ENCODE measurements at places on chromosomes 6 and 20.

DNA sequence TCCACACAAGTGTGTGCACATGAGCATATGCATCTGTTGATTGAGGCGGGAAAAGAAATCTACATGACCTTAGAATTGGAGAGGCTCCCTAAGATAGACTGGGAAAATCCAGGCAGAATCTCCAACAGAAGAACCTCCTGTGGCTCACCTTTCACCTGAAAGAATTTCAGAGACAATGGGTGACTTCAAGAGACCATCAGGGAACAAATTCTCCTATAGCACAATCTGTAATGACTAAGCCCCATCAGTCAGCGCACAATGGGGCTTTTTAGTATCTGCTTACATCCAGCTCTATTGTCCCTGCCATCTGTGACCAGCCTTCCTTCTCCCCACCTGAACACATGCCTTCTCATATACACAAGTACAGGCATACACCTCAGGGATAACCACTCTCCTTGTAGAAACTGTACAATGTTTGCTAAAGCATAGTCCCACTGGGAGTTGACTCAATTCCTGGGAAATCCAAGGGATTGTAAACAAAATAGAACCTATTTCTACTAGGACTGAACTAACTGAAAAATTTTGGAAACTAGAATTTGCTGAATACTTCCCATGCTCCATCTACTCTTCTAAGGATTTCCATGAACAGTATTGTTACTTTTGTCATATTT, 150.8 kb upstream of the STXBP5 start:
- DNase-seq, result no peak

GRCh38 chr6:53377793-53378192, 29.0 kb upstream of the ELOVL5 start:
- DNase-seq, result no peak

DNA sequence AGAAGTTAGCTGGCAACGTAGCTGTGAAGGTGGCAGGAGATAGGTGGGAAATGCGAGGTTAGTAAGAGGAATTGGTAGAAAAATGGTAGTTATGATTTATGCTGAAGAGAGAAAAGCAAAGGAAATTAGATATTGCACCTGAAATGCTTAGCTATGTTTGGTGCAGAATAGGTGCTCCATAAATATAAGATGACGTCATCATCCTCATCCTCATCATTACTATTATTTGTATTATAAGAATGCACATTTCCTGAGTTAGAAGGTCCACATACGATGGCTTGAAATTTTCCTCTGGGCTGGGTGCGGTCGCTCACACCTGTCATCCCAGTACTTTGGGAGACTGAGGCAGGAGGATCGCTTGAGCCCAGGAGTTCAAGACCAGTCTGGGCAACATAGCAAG, 39.5 kb upstream of the ANGPT4 start:
- DNase-seq, result no peak

DNA sequence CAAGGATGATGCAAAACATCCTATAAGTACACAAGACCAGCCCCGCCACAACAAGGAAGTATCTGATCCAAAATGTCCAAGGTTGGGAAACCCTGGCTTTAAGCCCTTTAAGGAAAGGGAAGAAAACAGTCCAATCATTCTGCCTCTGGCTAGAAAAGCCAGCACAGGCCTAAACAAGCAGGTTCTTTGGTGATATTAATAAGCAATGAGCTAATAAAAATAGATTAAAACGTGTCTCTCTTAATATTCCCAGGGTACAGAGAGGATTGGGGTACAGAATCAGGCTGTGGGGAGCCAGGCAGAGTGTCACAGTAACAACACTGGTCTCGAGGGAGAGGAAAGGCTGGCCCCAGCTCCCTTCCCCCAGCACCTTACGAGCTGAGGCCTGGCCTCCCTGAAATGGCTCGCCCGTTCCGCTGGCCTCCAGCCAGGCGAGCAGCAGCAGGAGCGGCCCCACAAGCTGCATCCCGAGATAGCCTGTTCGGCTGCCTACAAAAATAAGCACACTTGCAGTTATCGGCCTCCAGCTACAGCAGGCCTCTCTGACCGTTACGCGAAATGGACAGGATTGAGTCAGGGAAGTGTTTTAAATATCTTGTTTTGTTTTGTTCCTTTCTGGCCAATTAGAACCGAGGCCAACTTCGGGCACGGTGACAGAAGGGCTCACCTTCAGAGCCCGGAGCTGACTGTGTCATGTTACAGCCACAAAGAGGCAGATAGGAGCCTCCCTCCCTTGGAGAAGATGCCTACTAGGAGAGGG, 4.0 kb upstream of the ZMYND8 start:
- DNase-seq, result peak; percentile 98

DNA sequence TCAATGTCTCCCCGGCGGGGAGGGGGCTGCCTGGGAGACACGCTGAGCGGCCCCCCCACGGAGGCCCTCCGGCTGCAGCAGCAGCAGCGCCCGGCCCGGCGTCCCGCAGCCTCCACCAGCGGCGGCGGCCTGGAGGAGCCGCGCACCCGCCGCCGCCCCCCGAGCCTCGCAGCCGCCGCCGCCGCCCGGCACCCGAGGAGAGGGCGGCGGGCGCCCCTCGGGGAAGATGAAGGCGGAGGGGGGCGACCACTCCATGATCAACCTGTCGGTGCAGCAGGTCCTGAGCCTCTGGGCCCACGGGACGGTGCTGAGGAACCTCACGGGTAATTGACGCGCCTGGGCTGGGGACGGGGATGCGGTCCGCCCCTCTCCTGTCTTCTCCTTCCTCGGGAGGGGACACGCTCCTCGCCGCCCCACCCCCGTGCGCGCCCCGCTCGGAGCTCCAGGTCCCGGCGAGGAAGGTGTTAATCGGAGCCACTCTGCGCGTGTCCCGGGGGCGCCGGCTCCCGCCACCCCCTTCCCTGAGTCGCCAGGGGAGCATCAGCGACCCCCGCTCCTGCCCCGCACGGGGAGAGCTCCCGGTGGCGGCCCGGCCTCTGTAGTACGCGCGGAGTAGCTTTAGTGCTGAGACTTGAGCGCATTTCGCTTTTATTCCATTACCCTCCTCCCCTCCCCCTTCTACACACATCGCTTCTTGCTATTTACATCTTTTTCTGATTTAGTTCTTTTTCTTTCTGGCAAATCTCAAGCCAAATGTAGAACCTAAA, 686 bp downstream of the TMEM170B start:
- DNase-seq, result no peak

DNA sequence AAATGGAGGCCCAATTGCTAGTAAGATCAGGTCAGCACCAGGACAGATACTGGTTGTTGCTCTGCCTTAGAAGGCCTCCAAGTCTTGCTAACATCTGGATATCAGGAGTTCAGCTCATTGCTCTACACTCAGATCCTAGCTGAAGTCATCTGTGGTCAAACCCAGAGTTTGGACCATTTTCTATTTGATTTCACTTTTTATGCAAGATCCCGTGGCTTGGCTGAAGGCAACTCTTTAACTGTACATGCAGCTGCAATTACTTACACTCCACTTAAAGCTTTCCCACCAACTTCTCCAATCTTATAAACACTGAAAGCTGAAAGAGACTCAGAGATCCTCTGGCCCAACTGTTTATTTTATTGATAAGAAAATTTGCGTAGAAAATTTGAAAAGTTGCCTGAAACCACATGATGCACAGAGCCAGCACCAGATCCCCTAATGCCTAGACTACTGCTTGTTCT, 2.7 kb downstream of the SLC17A2 start:
- no peak for DNase-seq

- DNase-seq, result no peak
These were observed 22.1 kb upstream of the ZNF318 start for GRCh38 chr6:43391440-43392031.

GRCh38 chr6:166540631-166541331, 45.7 kb downstream of the RAMACL start:
- no peak for DNase-seq

DNA sequence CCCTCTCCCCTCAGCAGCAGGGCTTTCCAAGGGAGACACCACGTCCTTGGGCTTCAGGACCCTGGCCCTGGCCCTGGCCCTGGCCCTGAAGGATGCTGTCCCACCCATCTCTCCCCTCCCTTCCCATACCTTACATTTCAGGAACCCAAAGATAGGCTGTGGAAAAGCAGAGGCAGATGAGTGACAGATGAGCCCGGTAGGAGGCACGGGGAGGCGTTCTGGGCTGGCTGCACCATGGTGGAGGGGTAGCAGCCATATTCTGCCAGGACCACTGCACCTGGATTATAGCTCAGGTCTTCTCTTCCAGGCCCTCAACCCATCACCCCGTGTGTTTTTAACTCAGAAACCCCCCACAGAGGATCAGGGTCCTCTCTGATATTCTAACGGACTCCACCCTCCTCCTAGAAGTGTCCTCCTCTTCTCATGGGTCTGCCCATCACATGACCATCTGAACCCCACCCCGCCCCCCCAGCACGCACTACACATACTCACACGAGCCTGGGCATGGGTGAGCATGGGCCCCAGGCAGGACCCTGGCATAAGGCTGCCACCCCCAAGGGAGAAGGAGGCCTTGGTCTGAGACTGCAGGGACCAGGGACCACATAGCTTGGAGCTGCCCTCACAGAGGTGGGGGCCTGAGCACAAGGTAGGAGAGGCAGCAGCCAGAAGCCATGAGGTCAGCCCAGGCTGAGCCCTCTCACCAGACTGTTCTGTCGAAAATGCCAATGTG, 220.8 kb upstream of the CDH4 start:
- DNase-seq, result no peak

DNA sequence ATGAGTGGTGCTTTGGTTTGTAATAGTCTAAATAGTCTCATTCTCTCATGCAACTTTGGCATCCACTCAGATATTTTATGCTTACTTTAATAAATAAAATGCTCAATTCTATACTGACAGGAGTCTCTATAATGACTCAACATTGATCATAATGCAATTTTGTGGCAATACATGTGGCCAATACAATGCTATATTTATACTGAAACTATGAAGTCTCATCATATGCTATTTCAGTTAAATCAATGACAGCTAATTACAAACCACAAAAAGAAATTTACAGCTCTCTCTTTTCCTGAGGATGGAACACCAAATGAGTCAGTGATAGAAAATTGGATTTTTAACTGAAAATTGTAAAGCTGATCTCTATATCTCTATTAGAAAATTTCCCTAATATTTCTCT, 77.1 kb downstream of the WASF1 start:
- DNase-seq, result no peak

DNA sequence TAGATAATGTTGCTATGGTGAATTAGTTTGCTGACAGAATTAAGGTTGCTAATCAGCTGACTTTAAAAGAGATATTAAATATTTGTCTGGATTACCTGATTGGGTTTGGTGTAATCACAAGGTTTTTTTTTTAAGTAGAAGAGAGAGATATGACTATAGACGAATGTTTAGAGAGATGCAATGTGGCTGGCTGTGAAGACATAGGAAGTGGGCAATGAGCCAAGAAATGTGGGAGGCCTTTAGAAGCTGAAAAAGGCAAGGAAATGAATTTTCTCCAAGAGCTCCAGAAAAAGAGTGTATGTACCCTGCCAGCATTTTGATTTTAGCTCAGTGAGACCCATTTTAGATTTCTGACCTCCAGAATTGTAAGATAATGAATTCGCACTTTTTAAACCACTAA, 598.3 kb downstream of the PKHD1 start:
- no peak for DNase-seq

GRCh38 chr20:33000802-33001466, 3.3 kb downstream of the SUN5 start:
- DNase-seq, result no peak

- DNase-seq, result no peak
These were observed 33.4 kb downstream of the SLC2A4RG start for GRCh38 chr20:63772781-63773518.

GRCh38 chr6:43075670-43076463, at the start of gene PTK7:
Gene PTK7 (plus strand): TSS chr6:43076314. CDS start chr6:43076489, 175 bp downstream.
- DNase-seq, result no peak

GRCh38 chr6:20574355-20574754, 40.1 kb downstream of the CDKAL1 start:
- DNase-seq, result no peak

DNA sequence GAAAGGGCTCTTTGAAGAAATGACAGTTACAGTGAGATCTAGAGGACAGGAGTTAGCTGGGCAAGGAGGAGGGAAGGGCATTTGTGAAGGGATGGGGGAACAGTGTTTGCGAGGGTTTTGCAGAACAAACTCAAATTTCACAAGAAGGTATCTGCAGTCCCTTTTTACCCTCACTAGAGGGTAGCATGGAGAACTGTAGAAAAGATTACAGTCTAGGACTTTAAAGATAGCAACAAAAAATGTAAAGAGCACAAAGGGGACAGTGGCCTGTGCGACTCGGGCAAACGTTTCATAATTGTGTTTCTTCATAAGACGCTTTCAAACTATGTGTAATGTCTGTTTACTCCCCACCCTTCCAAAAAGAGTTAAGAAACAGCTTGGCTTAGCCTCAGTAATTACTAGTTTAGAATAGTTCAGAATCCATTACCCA, 21.2 kb upstream of the ASXL1 start:
- DNase-seq, result peak; percentile 47

DNA sequence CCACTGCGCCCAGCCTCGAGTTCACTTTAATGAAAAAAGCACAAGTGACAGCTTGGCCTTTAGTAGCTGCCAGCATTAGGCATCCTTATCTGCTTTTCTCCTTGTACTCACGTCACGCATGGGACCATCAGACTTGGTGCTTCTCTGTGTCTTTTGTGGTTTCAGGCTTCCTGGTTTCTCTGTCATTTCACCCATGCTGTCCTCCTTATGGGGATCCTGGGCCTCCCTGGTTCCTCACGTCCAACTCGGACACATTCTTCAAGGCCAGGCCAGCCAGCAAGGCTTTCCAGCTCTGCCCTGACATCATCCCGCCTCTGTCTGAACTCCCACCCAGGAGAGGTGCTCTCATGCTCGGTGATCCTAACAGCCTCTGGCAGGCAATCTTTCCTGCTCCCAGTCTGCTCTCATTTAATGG, 83.2 kb downstream of the TIAM2 start:
- DNase-seq, result no peak

- no peak for DNase-seq
These were observed 622.2 kb upstream of the MANEA start for GRCh38 chr6:94955156-94955555.

GRCh38 chr20:64101731-64102621, 5.4 kb downstream of the NPBWR2 start:
- no peak for DNase-seq

DNA sequence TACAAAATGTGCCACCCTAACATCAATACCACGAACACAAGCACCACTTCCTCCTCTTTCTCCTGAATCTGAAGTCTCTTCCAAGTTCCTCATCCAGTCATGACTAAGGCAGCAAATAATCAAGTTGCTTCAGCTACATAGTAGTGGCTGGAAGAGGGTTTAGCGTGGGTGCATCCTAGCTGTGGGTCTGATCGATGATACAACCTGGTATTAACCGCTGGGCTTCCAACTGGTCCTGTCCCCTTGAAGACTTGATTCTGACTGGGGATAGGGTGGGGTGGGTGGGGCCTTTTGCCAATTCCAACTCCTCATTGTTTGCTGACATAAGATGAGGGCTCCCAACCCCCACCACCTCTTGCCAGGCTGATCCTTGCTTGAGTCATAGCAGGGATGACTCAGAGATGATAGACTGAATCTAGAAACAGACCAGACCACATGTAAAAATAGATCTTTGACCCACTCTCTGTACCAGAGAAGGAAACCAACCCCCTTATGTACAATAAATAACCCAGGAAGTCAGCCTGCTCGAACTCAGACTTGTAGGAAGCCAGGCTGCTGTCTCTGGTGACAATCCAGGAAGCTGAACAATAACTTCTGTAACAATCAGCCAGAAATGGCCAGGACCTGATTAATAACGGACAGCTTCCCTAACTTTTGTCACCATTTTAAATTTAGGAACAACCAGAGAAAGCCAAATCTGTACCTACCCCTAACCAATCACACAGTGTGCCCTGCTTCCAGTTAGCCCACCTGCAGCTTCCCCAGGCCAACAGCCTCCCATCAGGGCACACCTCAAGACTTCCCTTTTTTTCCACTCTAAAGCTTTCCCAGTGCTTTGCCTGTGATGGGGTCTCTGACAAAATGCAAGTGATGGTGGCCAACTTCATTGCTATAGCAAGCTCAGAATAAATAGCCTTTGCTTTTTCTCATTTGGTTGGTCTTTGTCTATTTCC, 68.9 kb upstream of the FAM184A start:
- peak; percentile 70 for DNase-seq

All from hematopoietic multipotent progenitor cell treated with erythropoietin and hydrocortisone succinate and interleukin-3 and kit ligand, for 17 days (in vitro differentiated cells).